ENCODE measurements at places on chromosomes 16 and 17.

DNA sequence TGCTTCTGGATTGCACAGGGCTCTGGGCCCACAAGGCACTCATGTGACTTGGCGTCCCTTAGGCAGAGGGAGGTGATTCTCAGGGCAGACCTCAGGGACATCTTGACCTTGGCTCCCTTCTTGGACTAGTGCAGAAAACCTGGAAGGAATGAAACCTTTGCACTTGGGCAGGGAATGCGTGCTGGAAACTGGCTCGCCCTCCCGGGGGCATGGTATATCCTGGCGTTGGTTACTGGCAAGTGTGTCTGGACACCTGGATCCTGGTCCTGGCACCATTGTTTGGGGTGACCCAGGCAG lies 63.5 kb upstream of the LGALS9 start:
- no peak for DNase-seq

DNA sequence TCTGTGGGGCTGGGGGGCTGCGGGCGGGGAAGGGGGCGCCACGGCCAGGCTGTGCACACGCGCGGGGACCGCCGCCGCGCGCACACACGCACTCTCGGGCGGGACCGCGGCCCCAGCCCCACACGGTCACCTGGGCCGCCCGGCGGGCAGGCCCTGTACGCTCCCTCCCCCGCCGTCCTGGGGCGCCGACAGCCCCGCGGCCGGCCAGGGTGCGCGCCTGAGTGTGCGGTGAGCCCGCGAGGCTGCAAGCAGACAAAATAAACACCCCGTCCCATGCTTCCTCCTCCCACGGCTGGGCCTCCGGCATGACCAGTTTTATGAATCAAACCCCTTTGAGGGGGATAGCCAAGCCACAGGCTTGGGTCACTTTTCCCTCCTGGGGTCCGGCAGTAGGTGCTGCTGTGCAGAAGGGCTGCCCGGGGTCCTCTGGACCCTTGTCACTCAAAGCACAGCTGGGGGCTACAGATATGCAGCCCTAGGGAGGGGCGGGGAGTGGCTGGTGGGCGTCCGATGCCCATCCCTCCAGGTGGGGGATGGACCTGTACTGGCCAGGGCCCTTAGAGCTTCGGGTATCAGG lies 441 bp downstream of the VASN start:
- no peak for DNase-seq

DNA sequence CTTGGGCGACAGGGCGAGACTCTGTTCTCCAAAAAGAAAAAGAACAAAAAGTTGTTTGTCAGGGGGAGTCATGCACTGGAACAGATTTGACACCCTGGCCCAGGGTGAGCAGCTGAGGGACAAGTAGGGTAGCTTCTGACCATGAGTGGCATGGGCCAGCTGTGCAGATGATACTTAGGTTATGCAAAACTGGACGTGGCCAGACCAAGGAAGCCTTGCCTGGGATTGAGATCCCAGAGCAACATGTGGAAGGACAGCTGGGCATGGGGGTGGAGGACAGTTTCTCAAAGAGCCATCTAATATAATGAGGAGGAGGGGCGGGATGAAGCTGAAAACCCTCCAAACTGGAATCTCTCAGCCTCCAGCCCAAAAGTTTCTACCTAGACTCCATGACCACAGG lies 19.6 kb upstream of the SLC35B1 start:
- DNase-seq, result no peak

GRCh38 chr16:22353933-22354541 lies 20.4 kb downstream of the CDR2 start:
- no peak for DNase-seq

GRCh38 chr17:56481659-56482058 lies 111.8 kb upstream of the NOG start:
- DNase-seq, result no peak

- no peak for DNase-seq
These were observed 186.7 kb downstream of the MSI2 start for GRCh38 chr17:57442914-57443571.

- DNase-seq, result peak; percentile 83
These were observed 14.8 kb downstream of the PDP2 start for GRCh38 chr16:66894948-66895688.

GRCh38 chr17:27072885-27073284 lies 221.0 kb upstream of the WSB1 start:
- no peak for DNase-seq

GRCh38 chr17:6996256-6997011 lies 585 bp downstream of the ALOX12 start:
- no peak for DNase-seq

DNA sequence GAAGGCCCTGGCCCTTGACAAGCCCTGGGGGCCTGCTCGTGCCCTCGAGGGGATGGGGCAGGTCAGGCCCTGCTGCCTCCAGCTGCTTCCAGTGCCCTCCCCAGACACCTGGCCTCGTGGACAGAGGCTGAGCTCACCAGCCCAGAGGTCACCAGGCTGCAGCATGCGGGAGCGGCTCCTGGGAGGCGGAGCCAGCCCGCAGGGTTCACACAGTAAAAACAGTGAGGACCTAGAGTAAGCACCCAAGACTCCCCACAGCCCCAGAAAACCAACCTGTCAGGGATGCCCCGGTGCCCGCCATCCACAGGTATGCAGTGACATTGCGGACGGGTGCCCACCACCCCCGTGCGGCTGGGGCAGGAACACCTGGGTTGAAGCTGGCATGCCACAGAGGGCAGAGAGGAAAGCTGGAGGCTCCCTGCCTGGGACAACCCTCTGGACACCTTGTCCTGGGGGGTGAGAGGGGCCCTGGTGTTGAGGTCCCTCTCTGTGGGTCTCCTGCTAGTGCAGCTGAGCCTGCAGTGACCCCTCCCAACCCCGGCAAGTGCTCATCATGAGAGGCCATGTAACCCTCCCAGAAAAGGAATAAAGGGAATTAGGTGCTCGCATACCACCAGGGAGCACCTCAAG lies 62.1 kb downstream of the LMF1 start:
- DNase-seq, result no peak

- no peak for DNase-seq
These were observed 7.6 kb downstream of the MRM1 start for GRCh38 chr17:36608794-36609497.

DNA sequence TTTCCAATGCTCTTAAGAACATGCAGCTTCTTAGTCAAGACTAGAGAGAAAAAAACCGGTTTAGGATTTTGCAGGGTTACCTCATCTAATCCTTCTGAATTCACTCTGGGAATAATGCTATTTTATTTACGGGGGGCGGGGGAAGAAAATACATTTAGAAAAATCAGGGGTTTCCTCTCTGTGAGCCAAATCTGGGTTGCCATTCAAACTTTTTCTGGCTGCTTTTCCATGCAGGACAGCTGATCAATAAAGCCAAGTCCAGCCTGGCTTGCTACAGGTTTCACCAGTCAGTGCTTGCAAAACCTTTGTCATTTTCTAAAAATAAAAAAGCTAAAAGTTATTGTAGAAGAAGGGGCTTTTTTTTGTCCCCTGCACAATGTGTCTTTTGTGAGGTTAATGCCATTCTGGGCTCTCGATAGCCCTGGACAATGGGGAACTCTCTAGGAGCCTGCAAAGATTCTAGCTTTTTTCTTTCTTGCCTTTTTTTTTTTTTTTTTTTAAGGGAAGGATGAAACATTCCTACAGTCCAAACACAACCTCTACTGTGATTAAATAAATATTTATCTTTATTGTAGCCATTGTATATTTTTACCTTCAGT lies 13.1 kb upstream of the ZFHX3 start:
- DNase-seq, result no peak

DNA sequence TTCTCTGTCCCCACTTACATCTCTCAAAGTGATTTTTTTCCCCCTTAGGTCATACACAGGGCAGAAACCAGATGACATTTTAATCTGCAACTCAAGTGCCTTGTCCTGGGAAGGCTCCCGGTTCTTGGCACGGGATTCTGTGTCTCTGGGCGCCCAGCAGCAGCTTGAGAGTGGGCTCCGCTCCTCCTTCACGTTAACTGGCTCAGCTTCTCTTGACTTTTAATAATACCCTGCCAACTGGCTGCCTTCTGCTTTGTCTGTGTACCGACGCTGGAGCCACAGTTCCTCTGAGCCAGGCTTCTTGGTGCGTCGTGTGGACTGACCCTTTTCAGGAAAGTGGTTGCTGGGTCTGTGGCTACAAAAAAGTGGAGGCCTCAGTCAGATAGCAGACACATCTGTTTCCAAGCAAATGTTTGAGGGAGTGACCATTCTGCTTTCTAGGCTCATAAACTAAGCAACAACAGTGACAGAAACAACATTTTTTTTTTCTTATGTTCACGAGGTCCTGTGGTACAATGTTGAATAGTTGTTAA lies 64.9 kb downstream of the IRF8 start:
- DNase-seq, result no peak

GRCh38 chr17:60110586-60110985 lies 31.9 kb upstream of the HEATR6 start:
- no peak for DNase-seq

DNA sequence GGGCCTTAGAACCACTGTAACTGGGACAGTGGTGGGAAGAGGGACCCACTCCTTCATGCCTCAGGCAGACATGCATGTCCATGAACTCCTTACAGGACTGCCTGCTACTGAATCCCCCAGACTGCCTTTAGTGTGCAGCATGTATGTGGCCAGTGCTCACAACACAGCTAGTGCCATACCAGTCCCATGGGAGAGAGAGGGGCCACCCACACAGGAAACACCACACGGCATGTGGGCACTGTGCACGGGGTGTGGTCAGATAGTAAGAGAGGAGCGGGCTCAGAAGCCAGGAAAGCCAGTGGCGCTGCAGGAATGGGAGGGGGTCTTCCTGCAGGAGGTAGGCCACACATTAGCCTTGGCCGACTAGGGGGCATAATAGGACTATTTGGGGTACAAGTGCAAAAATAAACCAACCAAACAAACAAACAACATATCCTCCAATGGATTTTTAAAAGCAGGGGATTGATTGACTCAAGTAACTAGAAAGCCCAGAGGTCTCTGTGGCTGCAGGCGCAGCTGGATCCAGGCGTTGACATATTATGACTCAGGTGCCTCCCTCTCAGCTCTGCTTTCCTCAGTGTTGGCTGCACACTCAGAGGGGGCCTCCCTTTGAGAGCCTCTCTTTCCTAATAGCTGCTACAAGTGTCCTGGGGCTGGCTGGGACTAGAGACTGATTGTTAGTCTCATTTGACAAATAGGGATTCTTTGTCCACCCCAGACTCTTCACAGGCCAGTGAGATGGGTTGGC lies 104.4 kb downstream of the AMFR start:
- DNase-seq, result no peak

GRCh38 chr16:56789360-56789759 lies 59.4 kb downstream of the NUP93 start:
- peak; percentile 46 for DNase-seq

Data from HTR-8/SVneo (cell line).